ENCODE measurements at places on chromosomes 3 and 15.

DNA sequence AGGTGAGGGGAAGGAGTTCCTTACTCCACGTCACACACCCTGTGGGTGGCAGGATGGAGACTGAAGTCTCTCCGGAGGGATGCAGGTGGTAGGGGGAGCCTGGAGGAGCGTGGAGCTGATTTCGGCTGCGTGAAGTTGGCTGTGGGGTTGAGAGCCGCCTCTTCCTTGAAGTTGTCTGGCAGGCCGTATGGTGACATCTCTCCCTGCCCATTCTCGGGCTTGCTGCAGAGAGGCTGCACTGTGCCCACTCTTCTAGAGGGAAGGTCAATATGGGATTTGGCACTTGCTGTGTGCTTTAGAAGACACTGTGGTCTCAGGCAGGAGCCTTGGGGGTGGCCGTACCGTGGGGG, 13.4 kb upstream of the FBLN2 start:
- no peak for DNase-seq

DNA sequence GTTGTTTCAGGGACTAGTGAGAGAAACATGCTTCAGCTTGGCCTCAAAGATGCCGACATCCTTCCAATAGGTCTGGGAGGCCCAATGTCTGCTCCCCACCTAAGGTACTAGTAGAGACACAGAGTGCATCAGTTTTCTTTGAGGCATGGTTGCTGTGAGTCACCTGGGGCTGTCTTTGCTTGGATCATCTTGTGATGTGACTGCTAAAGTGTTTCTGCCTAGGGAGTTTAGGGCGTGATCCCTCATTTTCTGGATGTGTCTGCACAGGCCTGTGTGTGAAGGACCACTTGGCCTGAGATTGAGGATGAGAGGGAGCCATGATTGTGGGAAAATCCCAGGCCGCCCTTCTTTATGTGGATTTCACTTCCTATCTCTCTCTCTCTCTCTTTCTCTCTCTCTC, 4.8 kb downstream of the GASK1A start:
- DNase-seq, result no peak

- no peak for DNase-seq
These were observed 517.6 kb upstream of the ROBO1 start for GRCh38 chr3:80285388-80285787.

DNA sequence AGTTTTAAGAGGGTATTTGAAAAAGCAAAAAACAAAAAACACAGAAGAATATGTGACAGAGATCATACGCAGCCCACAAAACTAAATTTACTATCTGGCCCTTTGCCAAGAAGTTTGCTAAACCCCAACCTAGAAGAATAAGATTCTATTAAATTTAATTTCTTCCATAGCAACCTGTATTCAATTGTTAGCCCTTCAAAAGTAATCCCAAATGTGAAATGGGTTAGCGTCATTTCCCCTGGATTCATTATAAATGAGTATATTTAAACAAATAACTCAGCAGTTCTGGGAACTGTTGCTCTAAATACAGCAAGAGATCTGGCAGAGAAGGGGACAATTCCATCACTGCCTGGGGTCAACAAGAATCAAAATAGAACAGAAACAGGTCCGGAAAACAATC, 56.8 kb downstream of the CERS3 start:
- no peak for DNase-seq

GRCh38 chr15:62568004-62568403, 402.9 kb upstream of the C2CD4B start:
- no peak for DNase-seq

DNA sequence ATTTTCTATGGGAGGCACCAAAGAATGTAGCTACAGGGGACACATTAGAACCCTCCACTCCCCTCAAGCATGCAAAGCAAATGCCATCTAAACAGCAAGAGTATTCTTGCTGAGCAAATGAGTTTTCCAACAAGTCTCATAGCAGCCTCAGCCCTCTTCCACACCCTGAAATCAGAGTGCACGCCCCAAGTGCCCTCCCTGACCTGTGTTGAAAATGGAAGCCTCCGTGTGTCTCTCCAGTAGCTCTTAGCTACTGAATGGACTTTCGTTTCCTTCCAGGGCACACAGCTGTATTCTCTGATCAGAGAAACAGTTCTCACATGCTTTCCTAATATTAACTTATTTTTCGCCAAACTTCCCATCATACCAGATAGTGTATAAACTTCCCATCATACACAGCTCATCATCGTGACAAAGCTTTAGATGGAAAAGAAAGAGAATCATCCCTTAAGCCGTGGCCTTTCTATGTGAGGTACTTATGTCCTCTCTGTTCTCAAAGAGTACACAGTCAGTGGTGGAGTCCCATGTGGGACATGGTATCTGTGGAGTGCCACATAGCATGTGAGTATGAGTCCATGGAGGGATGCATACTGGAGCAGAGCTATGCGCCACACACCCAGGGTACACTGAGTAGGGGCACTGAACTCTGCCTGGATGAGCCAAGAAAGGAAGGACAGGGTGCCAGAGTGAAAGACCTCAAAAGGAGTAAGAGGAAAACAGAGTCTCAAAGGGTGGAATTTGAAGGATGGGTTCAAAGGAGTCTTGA, 434.5 kb downstream of the MCTP2 start:
- DNase-seq, result no peak

- no peak for DNase-seq
These were observed 142.2 kb downstream of the ALDH1A2 start for GRCh38 chr15:57923306-57923705.

Measured in stimulated activated CD8-positive, alpha-beta memory T cell treated with anti-CD3 and anti-CD28 coated beads, Interleukin-4, amount 100 ng/mL, for 1 hour (primary cell).